ENCODE measurements at places on chromosomes 3 and 15. TPM values are rescaled to one million over a fixed set of nuclear protein-coding genes. Genes with fewer than 3 reads are reported as not detected.
A peak's percentile ranks its signal among the peaks of the same experiment; 100 is the strongest.

GRCh38 chr3:194089357-194090177 is 46.4 kb upstream of the HES1 start:
- DNase-seq, result peak; percentile 44

DNA sequence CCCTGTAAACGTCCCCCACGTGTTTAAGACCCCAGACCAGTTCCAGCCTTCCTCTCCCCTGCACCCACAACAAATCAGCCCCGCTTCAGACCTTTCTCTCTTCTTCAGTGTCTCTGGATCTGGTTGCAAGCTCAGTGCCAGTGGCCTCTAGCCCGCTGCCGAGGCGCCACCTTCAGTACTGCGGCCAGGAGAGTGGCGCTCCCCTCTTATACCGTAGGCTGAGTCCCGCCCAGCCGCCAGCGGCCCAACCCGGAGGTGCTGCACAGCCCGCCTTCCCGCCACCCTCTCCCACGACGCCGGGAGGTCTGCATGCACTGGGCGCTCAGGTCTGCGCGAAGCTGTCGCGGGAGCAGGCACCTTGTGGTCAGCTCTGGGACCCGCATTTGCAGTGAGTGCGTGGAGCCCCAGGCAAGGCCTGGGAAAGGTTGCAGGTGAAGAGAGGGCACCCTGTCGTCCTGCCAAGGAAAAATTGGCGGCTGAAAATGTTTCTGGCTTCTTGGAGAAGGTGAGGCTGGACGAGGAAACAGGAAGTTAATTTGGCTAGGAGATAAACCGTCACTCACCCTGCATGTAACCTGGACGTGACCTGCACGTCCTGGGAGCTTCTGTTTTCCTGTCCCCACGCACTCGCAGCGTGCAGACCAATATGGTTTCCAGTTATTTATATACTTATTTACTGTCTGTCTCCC is at the start of gene C2CD4B:
Gene C2CD4B (minus strand): TSS at position 182 of the 689 bp plus-strand sequence. CDS start 301 bp downstream, outside the sequence.
- no peak for DNase-seq

GRCh38 chr3:54182242-54182641 is 59.9 kb downstream of the CACNA2D3 start:
- no peak for DNase-seq

GRCh38 chr3:69033470-69033869 is 18.7 kb downstream of the TMF1 start:
- DNase-seq, result no peak

GRCh38 chr3:136018876-136019275 is 53.3 kb downstream of the PPP2R3A start:
- DNase-seq, result no peak

- no peak for DNase-seq
Observed at GRCh38 chr3:8201886-8202285, 299.7 kb upstream of the LMCD1 start.

- no peak for DNase-seq
Observed at GRCh38 chr3:158649791-158650190, 5.5 kb downstream of the GFM1 start.

DNA sequence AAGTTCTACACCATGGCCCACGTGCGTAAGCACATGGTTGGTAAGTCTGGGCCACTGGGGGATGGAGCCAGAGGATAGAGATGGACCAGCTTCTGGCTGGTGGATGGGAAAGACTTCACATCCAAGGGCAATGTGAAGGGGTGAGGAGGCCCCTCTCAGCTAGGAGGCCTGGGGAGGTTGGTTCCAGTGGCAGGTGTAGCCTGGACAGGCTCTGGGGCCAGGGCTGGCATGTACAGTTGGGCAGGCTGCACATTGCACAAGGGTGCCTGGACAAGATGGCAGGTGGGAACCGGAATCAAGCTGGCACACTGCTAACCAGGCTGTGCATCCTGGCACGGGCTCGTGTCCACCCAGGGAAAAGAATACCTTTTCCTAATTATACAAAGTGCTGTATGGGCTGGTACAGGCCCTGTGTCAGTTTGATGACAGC is 8.1 kb downstream of the ZBTB47 start:
- DNase-seq, result no peak

DNA sequence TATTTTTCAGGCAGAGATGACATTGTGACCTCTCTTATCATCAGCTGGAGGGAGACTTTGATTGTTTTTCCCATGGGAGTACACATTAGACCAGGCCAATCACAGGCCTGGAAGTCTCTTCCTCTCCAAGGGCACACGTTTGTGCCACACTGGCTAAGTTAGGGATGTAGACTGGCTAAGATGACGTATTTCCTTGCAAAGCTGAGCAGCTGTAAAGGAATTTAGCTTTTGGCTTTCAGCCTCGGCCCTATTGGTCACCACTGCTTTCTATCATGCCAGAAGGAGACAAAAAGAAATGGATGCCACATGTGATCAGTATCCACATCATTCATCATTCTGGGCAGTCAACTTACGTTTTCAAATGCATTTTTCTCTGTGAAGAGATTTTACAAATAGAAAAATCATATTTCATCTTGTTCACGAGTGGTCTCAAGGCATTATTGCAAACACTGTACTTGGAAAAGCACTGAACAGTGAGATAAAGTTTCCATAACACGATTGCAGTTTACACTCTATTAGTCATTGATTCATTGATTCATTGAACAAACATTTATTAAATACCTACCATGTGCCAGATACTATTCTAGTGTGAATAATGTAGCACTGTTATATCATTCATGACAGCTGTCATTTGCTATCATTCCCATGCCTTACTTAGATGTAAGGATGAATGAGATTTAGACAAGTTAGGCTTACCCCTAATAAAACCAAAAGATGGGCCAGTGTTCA is 27.0 kb upstream of the RNF7 start:
- peak; percentile 57 for DNase-seq

DNA sequence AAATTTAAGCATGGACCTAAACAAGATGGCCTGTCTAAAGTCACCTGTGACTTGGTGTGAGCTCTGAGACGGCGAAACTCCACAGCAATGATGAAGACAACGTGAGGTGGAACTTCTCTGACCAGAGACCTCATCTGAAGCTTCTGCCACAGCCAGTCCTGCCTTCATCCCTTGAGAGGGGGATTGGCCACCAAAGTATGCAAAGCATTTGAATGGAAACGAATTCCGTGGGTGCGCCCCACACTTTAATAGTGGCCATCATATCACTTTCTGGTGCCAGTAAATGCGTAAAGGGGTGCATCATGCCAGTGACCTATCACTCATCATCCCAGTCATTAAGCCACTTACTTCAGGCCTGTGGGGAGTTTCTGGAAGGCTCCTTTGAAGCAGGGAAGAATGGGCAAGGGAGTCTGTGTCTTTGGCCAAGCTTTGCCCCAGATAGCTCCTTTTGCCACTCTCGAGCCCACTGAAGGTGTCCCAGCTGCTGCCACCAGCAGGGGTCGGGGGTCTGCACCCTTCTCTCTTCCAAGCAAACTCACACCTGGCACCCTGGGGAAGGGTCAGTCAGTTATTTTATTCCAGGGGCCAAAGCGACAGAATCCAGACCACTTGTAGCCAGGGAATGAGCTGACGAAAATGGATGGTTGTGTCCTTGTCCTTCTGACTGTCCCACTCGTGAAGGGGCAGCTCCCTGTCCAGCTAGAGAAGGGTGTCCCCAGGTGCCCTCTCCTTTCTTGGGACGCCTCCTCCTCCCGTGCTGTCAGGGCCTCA is 17.7 kb downstream of the MUC20 start:
- DNase-seq, result no peak

GRCh38 chr3:177201700-177202397 is 4.6 kb upstream of the TBL1XR1 start:
- peak; percentile 8 for DNase-seq

- DNase-seq, result no peak
Observed at GRCh38 chr3:128438488-128439072, 28.1 kb downstream of the DNAJB8 start.

- DNase-seq, result peak; percentile 30
Observed at GRCh38 chr15:83559310-83559966, 94.5 kb upstream of the ADAMTSL3 start.

GRCh38 chr3:70186221-70186620 is 126.2 kb downstream of the MDFIC2 start:
- no peak for DNase-seq

- DNase-seq, result no peak
Observed at GRCh38 chr3:72613871-72614270, 234.4 kb downstream of the SHQ1 start.

DNA sequence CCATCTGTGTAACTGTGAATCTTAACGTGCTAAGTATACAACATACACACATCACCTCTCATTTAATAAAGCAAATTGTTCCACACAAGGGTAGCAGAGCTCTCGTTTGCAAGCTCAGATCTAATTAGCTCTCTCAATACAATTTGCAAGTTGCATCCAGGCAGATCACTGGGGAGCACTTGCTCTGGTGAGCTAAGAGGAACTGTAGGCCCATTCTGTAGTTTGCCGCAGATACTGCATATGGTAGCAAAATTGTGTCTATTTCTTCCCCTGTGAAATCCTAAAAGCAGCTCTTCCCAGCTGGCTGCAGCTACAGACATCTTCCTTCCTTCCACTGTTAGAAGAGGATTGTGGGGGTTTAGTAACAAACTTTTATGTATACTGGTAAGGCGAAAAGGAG is 288.7 kb upstream of the ADAMTS9 start:
- no peak for DNase-seq

DNA sequence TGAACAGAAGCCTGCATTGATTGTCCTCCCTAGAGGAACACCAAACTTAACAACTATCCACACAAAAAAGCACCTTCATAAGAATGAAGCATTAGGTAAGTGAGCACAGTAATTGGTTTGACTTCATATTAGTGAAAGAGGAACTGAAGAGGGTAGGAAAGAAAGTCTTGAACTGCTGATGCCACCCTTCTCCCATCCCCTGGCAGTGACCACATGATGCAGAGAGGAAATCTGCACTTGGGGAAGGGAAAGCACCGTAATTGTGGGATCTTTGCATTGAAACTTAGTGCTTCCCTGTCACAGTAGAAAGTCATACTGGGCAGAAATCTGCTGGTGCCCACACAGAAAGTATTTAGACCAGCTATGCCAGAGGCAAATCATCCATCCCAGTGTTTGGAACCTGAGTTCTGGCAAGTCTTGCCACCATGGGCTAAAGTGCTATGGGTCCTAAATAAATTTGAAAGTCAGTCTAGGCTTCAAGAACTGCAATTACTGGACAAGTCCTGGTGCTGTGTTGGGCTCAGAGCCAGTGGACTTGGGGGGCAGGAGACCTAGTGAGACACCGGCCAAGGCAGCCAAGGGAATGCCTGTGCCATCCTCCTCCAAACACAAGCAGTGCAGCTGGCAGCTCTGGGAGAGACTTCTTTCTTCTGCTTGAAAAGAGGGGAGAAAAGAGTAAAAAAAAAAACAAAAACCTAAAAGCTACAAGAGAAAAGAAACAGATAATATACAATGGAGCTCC is 63.6 kb downstream of the SLC15A2 start:
- DNase-seq, result no peak

DNA sequence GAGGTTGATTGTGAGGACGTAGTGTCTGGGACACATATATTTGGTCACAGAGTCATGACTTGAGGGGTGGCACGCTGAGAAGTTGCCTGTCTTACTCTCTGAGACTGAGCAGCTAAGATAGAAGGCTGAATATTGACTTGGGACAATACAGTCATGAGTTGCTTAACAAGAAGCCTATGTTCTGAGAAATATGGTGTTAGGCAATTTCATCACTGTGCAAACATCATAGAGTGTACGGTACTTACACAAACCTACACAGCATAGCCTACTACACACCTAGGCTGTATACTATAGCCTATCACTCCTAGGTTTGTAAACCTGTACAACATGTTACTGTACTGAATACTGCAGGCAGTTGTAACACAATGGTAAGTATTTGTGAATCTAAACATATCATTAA is 30.3 kb upstream of the SPESP1 start:
- no peak for DNase-seq

GRCh38 chr15:48416301-48416700 is 85.1 kb downstream of the DUT start:
- no peak for DNase-seq

DNA sequence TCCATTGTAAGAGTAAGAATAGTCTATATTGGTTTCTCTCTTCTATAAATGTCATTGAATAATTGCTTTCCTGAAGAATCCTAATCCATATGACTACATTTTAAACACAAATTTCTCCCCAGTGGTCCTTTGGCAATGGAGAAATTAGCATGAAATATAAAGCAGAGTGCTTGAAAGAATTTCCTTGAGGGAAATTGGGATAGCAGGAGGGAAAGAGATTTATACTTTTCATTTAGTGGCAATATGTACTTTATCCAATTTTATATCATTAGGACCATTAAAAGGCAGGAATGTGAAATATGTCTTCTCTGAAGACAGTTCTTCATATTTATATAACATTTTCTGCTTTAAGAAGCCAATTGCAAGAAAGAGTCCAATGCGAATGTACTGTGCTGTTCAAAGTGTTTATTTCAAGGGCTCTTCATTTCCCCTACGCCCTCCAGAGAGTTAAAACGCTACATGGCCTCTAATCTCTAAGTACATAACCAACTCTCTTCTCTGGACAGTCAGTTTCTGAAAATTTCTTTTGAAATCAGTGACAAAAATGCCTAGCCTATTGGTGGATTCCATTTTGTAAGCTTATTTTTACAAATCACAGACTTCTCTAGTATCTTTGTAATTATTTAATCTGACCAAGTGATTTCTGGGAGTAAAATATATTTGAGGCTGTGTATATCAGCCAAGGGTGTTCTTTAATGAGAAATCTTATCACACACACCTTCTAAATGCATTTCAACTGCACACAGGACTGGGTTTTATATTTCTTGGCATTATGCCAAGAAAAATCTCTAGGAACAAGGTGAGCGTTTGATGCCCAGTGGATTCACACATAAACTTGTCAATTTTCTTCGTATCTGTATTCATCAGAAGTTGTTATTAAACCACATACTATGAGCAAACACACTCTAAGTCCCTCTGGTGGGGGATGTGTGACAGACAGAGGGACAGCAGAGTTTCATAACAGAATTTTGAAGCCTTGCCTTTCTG is 51.2 kb downstream of the KCNAB1 start:
- DNase-seq, result no peak

GRCh38 chr3:142275856-142276255 is 50.5 kb upstream of the GK5 start:
- peak; percentile 50 for DNase-seq

Gene KNG1
- polyA plus RNA-seq, result not detected

Gene HTR3E
- not detected for polyA plus RNA-seq

Gene LTF
- polyA plus RNA-seq, result 0.10 TPM

Gene COMMD4
- 52.4 TPM for polyA plus RNA-seq

Gene XCR1
- not detected for polyA plus RNA-seq

Gene MELTF
- polyA plus RNA-seq, result 0.55 TPM

Gene HHLA2
- polyA plus RNA-seq, result not detected

Gene IL17RE
- 2.0 TPM for polyA plus RNA-seq

Gene GPR160
- 0.07 TPM for polyA plus RNA-seq

Gene HESX1
- polyA plus RNA-seq, result 0.46 TPM

Gene TBC1D5
- polyA plus RNA-seq, result 44.6 TPM

Gene PARP15
- 0.09 TPM for polyA plus RNA-seq

Gene MNS1
- polyA plus RNA-seq, result 1.3 TPM

Gene CYP8B1
- polyA plus RNA-seq, result not detected

Gene DPPA4
- polyA plus RNA-seq, result not detected

Gene NDN
- 57.3 TPM for polyA plus RNA-seq

Gene RTP4
- polyA plus RNA-seq, result 0.05 TPM
